ENCODE measurements at places on chromosomes 5 and 9. TPM values are rescaled to one million over a fixed set of nuclear protein-coding genes. Genes with fewer than 3 reads are reported as not detected.

The PCDHGA6 gene
- 0.94 TPM for total RNA-seq

GRCh38 chr5:136205061-136205702, 12.2 kb upstream of the SMIM32 start:
- DNase-seq = no peak
- H3K4me1 ChIP-seq = no peaks in the 10 kb centered on the region
- H3K27me3 ChIP-seq = no peaks in the 10 kb centered on the region
- no peak overlapping the region for H3K4me3 ChIP-seq
- H3K27ac ChIP-seq = no peak overlapping the region
- no peaks in the 10 kb centered on the region for H3K36me3 ChIP-seq

The SLC4A9 gene
- 0.38 TPM for total RNA-seq

- no peak overlapping the region for H3K27ac ChIP-seq
- no peaks in the 10 kb centered on the region for H3K27me3 ChIP-seq
- H3K36me3 ChIP-seq = no peaks in the 10 kb centered on the region
- H3K4me1 ChIP-seq = no peaks in the 10 kb centered on the region
- no peak for DNase-seq
Observed at GRCh38 chr5:101018299-101018698, 115.2 kb upstream of the ST8SIA4 start.

The NR2F1 gene
- total RNA-seq = 7.4 TPM

DNA sequence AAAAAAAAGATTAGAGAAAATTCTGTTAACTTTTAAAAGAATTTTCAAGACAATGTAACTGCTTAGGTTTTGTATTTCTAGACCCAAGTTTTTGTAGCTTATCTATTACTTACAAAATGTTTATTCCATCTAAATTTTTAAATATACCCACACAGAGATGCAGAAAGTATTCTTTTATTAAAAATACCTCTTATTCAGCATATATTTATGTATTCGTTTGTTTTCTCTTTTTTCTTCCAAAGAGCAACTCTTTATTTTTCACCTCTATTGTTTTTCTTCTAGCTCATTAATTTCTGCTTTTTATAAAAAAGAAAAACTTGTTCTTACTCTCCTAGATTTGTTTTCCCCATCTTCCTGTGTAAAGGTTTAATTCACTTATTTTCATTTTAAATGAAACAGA, 180.3 kb downstream of the ZDHHC21 start:
- no peaks in the 10 kb centered on the region for H3K36me3 ChIP-seq
- H3K4me1 ChIP-seq = no peaks in the 10 kb centered on the region
- no peaks in the 10 kb centered on the region for H3K27me3 ChIP-seq
- no peak for DNase-seq
- no peak overlapping the region for H3K4me3 ChIP-seq
- H3K27ac ChIP-seq = no peak overlapping the region

DNA sequence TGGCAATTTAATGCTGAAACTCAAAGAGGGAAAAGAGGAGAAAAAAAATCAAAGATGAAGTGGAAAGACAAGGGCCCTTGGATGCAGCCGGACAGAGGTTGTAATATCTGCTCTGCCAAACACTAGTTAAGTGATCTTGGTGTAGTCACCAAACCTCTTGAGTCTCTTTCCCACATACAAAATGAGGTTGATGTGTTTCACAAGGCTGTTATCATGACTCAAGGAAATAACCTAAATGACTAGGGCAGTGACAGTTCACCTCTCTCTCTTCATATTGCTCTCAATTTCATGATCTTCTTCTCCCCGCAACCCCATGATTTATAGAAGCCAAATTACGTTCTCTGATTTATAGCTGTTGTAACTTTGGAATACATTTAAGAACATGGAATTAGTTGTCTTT, 44.9 kb downstream of the PIK3R1 start:
- H3K36me3 ChIP-seq = no peaks in the 10 kb centered on the region
- H3K4me3 ChIP-seq = no peak overlapping the region
- H3K27ac ChIP-seq = no peak overlapping the region
- no peak for DNase-seq
- H3K27me3 ChIP-seq = no peaks in the 10 kb centered on the region

DNA sequence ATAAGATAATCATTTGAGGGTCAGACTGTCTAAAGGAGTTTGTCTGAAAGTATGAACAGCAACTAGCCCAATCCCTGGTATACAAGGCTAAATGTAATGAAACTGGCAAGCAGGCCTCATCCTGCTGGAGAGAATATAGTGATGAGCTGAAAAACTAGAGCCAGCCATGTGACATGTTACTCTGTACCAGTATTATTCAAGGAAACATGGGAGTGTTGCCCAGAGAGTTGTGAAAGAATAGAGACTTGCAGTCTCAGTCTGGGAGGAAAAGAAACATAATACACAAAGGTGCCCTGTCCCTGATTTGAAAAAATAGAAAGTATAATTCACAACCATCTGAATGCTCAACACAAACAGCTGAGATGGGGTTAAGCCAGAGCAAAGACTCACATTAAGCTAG, 37.9 kb upstream of the HTR1A start:
- no peak overlapping the region for H3K4me3 ChIP-seq
- no peak overlapping the region for H3K27ac ChIP-seq
- H3K36me3 ChIP-seq = no peaks in the 10 kb centered on the region
- no peaks in the 10 kb centered on the region for H3K27me3 ChIP-seq
- no peak for DNase-seq

DNA sequence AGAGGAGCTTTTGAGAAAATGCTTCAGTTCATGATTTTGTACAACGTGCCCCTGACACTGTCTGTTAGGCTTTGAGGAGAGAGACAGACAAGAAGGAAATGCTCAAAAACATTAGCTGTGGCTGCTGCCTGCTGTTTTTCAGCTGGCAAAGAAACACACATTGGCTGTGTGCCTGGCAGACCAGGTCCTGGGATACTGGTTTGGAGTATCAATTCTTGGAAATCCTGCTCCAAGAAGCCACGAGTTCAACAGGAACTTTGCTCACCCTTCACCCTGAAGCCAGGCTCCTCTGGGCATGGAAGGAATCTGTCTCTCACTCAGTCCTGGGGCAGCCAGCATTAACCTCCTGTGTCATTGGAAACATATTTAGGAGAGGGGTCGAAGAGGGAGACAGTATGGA, 245.5 kb downstream of the AUH start:
- H3K4me3 ChIP-seq = no peak overlapping the region
- no peaks in the 10 kb centered on the region for H3K36me3 ChIP-seq
- no peaks in the 10 kb centered on the region for H3K27me3 ChIP-seq
- H3K4me1 ChIP-seq = no peaks in the 10 kb centered on the region
- H3K27ac ChIP-seq = no peak overlapping the region

GRCh38 chr9:96122751-96123150, 179.2 kb downstream of the HSD17B3 start:
- H3K36me3 ChIP-seq = no peaks in the 10 kb centered on the region
- H3K4me3 ChIP-seq = no peak overlapping the region
- H3K27me3 ChIP-seq = no peaks in the 10 kb centered on the region

DNA sequence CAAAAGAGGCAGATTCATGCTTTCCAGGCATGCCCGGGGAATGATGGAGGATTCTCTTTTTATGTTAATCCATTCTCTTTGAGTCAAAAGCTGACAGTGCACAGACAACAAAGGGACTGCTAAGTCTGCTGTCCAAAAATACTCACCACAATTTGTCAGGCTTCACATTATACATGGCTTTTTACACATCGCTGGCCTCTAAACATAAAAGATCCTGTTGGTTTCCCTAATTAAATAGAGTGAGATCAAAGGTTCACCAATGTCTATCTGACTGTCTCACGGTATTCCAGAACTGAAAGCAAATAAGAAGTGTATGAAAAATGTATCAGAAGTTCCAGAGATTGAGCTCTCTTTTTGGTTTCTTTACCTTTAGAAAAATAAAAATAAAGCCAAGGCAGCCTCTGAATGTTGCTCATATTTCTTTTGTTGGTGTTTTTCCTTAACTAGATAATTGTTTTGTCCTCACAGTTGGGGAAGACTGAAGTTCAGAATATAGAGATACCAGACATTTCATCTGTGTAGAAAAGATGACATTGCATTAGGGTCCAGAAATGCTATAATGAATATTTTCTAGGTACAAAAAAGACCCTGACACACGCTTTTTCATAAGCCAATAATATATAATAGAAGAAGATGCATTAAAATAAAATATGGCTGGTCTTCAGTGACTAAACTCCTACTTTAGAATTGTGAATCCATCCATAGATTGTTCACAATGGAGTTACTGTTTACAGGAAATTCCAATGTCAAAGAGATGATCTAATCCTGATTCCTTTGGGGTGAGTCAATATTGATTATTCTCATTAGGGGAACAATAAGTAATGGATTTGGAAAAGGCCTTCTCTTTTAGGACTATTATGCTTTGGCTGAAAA, 688.2 kb upstream of the CDH6 start:
- H3K27me3 ChIP-seq = no peaks in the 10 kb centered on the region
- no peaks in the 10 kb centered on the region for H3K36me3 ChIP-seq
- no peak for DNase-seq
- H3K27ac ChIP-seq = no peak overlapping the region
- no peak overlapping the region for H3K4me3 ChIP-seq

DNA sequence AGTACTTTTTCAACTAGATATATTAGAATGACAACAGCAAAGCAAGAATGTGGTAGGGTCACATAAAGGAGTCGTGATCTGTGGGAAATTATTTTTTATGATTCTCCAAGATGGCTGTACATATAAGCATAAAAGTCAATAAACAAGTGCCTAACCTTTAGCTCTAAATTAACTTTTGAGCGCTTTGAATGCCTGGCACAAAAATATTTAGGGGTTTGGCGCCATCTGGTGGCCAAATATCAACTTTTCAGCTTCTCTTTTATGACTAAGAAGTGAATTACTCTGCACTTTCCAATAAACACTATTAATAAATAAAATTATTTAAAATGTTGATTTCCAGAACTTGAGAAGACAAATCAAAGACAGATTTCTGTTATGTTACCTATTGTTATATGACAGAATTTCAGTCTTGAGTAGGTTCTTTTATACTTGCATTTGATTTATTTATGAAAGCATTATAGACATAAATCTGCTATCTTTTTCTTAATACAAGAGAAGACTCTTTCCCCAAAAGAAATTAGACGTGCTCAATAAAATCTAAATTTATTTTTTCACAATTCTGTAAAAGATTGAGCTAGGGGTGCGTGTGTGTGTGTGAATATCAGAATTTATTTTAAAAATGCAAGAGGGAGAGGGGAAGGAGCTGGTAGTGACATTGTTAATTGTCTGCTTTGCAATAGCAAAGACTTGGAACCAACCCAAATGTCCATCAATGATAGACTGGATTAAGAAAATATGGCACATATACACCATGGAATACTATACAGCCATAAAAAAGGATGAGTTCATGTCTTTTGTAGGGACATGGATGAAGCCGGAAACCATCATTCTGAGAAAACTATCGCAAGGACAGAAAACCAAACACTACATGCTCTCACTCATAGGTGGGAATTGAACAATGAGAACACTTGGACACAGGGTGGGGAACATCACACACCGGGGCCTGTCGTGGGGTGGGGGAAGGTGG, 36.7 kb upstream of the ARRDC3 start:
- H3K4me1 ChIP-seq = no peaks in the 10 kb centered on the region
- H3K27me3 ChIP-seq = no peaks in the 10 kb centered on the region
- peak; percentile 89 for DNase-seq
- H3K4me3 ChIP-seq = no peak overlapping the region
- no peak overlapping the region for H3K27ac ChIP-seq

GRCh38 chr5:57600321-57600720, 117.7 kb upstream of the ACTBL2 start:
- H3K36me3 ChIP-seq = no peaks in the 10 kb centered on the region
- no peak overlapping the region for H3K4me3 ChIP-seq
- no peak for DNase-seq
- H3K27me3 ChIP-seq = no peaks in the 10 kb centered on the region
- no peak overlapping the region for H3K27ac ChIP-seq

The IFNB1 gene
- total RNA-seq = not detected

The GLRA1 gene
- total RNA-seq = not detected

The RICTOR gene
- 27.0 TPM for total RNA-seq

GRCh38 chr5:72314571-72315172, 5.4 kb downstream of the MRPS27 start:
- H3K36me3 ChIP-seq = peaks cover 26% of the 10 kb centered on the region
- no peaks in the 10 kb centered on the region for H3K4me1 ChIP-seq
- DNase-seq = no peak
- no peak overlapping the region for H3K4me3 ChIP-seq
- no peak overlapping the region for H3K27ac ChIP-seq

The NUTM2F gene
- total RNA-seq = not detected

- H3K4me3 ChIP-seq = no peak overlapping the region
- H3K27me3 ChIP-seq = no peaks in the 10 kb centered on the region
- DNase-seq = no peak
- H3K4me1 ChIP-seq = no peaks in the 10 kb centered on the region
Observed at GRCh38 chr5:34045996-34046395, 3.0 kb upstream of the C1QTNF3 start.

DNA sequence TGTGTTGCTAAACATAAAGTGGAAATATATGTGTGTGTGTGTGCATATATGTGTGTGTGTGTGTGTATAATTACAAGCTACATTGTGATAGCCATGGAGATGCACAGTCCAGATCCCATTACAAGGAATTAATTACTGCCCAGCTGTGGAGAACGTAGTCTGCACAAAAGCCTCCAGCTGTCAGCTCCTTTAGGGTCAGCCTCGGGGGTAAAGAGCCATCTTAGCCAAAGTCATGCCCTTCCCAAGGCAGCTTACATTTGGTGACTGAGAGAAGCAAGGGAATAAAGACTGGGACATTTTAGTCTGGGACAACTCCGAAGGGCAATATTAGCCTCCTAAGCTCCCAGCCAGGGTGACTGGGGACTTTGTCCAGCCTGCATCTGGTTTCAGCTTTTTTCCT, 21.9 kb upstream of the FOCAD start:
- H3K36me3 ChIP-seq = no peaks in the 10 kb centered on the region
- no peak for DNase-seq
- no peaks in the 10 kb centered on the region for H3K27me3 ChIP-seq
- H3K4me3 ChIP-seq = no peak overlapping the region
- H3K27ac ChIP-seq = no peak overlapping the region

- no peaks in the 10 kb centered on the region for H3K36me3 ChIP-seq
- H3K4me1 ChIP-seq = no peaks in the 10 kb centered on the region
- DNase-seq = no peak
- H3K27ac ChIP-seq = no peak overlapping the region
Observed at GRCh38 chr5:84682531-84682930, 297.9 kb upstream of the EDIL3 start.

- no peak overlapping the region for H3K27ac ChIP-seq
- no peaks in the 10 kb centered on the region for H3K4me1 ChIP-seq
- H3K4me3 ChIP-seq = no peak overlapping the region
- no peak for DNase-seq
Observed at GRCh38 chr9:7401116-7401515, 398.5 kb downstream of the DMAC1 start.

DNA sequence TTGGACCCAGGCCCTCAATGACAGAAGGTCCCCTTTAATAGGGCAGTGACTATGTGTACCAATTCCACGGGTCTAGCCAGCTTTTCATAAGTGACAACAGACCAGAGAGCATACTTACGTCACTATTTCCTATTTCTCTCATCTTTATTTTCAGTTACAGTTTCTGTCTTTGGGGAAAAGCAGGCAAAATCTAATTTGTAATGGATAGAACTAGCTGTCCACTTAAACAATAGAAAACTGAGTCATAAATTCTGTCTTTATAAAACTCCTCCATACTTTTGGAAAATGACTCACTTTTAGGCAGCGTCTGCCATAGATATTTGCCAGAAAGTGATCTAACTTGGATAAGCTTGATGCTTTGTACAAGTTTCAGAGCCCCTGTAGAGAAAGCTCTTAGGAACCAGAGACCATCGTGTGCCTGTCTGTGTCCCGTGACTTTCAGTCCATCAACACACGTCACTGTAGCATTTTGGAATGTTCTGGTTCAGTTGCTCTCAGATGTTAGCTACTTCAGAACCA, 101.9 kb downstream of the F2RL2 start:
- no peak overlapping the region for H3K4me3 ChIP-seq
- H3K4me1 ChIP-seq = no peaks in the 10 kb centered on the region
- H3K27me3 ChIP-seq = no peaks in the 10 kb centered on the region
- H3K27ac ChIP-seq = no peak overlapping the region
- no peaks in the 10 kb centered on the region for H3K36me3 ChIP-seq
